ENCODE measurements at places on chromosomes 11 and 22. TPM values are rescaled to one million over a fixed set of nuclear protein-coding genes. Genes with fewer than 3 reads are reported as not detected.

The TRIM49B gene
- not detected for total RNA-seq

The CYTH4 gene
- not detected for total RNA-seq

The MICAL3 gene
- 13.4 TPM for total RNA-seq

The MAPK8IP2 gene
- 0.53 TPM for total RNA-seq

The OR2D2 gene
- not detected for total RNA-seq

The INSC gene
- total RNA-seq = 1.2 TPM

The IL10RA gene
- not detected for total RNA-seq

The FXYD6 gene
- total RNA-seq = not detected

The TIMM10B gene
- total RNA-seq = 42.1 TPM

The SHISA8 gene
- total RNA-seq = not detected

The DEUP1 gene
- total RNA-seq = under 0.01 TPM

The HSPB2 gene
- not detected for total RNA-seq

The GPHA2 gene
- total RNA-seq = not detected

The PHF21A gene
- total RNA-seq = 6.1 TPM

The YWHAH gene
- total RNA-seq = 61.9 TPM

The CCDC116 gene
- total RNA-seq = not detected

The SCGB1C1 gene
- not detected for total RNA-seq

The GP1BB gene
- 0.90 TPM for total RNA-seq

The VPS37C gene
- total RNA-seq = 8.7 TPM

The PLA2G3 gene
- total RNA-seq = under 0.01 TPM

The LRRC55 gene
- not detected for total RNA-seq

The OR5M8 gene
- not detected for total RNA-seq

The MMP3 gene
- 0.26 TPM for total RNA-seq

The MIOX gene
- not detected for total RNA-seq

The PIWIL4 gene
- total RNA-seq = 0.38 TPM

The LMNTD2 gene
- total RNA-seq = 0.90 TPM

The SLC22A6 gene
- not detected for total RNA-seq

The TYR gene
- total RNA-seq = not detected

The FADD gene
- 32.4 TPM for total RNA-seq

The OR52H1 gene
- not detected for total RNA-seq

The SNX32 gene
- under 0.01 TPM for total RNA-seq

The TMEM225 gene
- not detected for total RNA-seq

The OR10A4 gene
- not detected for total RNA-seq

The ASRGL1 gene
- 0.13 TPM for total RNA-seq

The PRR33 gene
- total RNA-seq = not detected

The LRP4 gene
- total RNA-seq = 5.0 TPM

Data from bronchial epithelial cell (primary cell).